ENCODE measurements at places on chromosomes 12 and 14.

- no peak overlapping the region for H3K27ac ChIP-seq
- no peaks in the 10 kb centered on the region for H3K27me3 ChIP-seq
- no peak overlapping the region for H3K4me3 ChIP-seq
- DNase-seq: no peak
Measured at GRCh38 chr12:53424626-53425514, 1.2 kb downstream of the AMHR2 start.

- no peaks in the 10 kb centered on the region for H3K36me3 ChIP-seq
- no peak for DNase-seq
- H3K4me1 ChIP-seq: no peaks in the 10 kb centered on the region
- H3K4me3 ChIP-seq: no peak overlapping the region
Measured at GRCh38 chr14:70096866-70097265, 91.9 kb downstream of the SLC8A3 start.

GRCh38 chr14:51554953-51555352 lies 96.8 kb upstream of the FRMD6 start:
- no peak overlapping the region for H3K4me3 ChIP-seq
- no peaks in the 10 kb centered on the region for H3K36me3 ChIP-seq
- DNase-seq: no peak
- H3K4me1 ChIP-seq: no peaks in the 10 kb centered on the region

- peaks cover 40% of the 10 kb centered on the region for H3K36me3 ChIP-seq
- DNase-seq: peak; percentile 47
- peaks cover 11% of the 10 kb centered on the region for H3K4me1 ChIP-seq
Measured at GRCh38 chr12:123519141-123520001, 14.1 kb downstream of the RILPL1 start.

DNA sequence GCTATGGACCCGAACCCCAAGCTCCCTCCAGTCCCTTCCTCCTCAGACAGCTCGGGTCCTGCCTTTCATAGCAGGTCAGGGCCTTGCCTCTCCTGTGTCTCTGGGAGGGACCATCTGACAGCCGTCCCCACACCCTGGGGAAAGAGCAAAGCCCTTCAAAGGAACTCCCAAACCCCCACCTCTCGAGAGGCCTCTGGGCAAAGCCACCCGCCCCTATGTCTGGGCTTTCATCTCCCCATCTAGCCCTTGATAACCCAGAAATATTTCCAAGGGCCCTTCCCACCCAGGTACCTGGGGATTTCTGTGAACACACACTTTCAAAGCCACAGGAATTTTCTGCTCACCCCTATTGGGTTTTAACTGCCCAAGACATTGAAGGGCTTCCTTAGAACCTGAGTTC lies 32.1 kb downstream of the SNRNP35 start:
- no peaks in the 10 kb centered on the region for H3K27me3 ChIP-seq
- peaks cover 3% of the 10 kb centered on the region for H3K36me3 ChIP-seq
- H3K4me3 ChIP-seq: no peak overlapping the region
- no peaks in the 10 kb centered on the region for H3K4me1 ChIP-seq
- no peak for DNase-seq

DNA sequence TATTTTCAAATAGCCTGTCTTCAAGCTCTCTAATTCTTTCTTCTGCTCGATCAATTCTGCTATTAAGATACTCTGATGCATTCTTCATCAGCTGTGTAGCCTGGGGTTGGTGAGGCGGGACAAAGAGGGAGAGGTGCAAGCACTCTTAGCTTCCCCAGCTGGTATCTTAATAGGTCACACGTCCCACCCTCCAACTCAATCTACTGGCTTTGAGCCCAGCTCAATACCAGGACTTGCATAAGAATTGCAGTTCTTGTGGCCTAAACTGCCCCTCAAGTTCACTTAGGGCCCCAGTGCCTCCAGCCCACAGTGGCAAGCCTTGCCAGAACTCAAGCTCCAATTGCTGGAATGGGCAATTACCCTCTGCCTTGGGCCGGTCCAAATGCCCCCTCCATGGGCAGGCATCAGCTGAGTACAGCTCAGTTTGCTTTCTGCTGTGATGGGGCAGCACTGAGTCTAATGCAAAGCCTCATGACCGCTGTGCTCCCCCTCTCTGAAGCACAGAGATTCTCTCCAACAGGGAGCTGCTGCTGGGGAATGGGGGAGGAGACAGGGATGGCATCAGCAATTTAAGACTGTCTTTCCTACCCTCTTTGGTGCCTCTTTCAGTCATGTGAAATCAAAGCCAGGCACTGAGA lies 5.6 kb upstream of the SPATA7 start:
- H3K4me1 ChIP-seq: no peaks in the 10 kb centered on the region
- H3K27ac ChIP-seq: no peak overlapping the region
- DNase-seq: no peak

- peaks cover 7% of the 10 kb centered on the region for H3K4me1 ChIP-seq
- no peaks in the 10 kb centered on the region for H3K27me3 ChIP-seq
- H3K36me3 ChIP-seq: no peaks in the 10 kb centered on the region
Measured at GRCh38 chr12:76882367-76882766, 3.5 kb upstream of the CSRP2 start.

GRCh38 chr12:107152315-107152714 lies 59.0 kb upstream of the CRY1 start:
- no peaks in the 10 kb centered on the region for H3K4me1 ChIP-seq
- no peaks in the 10 kb centered on the region for H3K36me3 ChIP-seq
- no peaks in the 10 kb centered on the region for H3K27me3 ChIP-seq
- no peak overlapping the region for H3K27ac ChIP-seq
- H3K4me3 ChIP-seq: no peak overlapping the region
- no peak for DNase-seq

DNA sequence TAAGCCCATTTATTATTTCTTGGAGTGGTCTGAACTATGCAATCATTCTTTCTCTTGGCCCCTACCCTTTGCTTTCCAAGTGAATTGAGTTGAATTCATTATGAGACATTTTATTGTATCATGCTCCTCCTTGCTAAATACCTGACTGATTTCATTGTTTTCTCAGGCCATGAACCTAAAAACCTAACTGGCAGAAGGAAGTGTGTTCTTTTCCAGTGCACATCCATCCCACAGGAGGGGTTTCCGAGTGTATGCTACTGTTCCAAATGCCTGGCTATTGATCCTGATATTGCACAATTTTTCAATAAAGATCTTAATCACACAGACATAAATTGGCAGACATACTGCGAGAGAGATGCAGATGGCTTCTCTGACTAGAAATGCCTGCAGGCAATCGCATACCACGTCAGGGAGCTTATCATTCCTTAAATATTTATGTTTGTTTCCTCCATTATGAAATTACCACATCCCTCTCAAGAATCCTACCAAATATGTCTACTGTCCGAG lies 162.2 kb upstream of the EGLN3 start:
- H3K27me3 ChIP-seq: no peaks in the 10 kb centered on the region
- H3K4me3 ChIP-seq: no peak overlapping the region
- H3K36me3 ChIP-seq: no peaks in the 10 kb centered on the region
- no peaks in the 10 kb centered on the region for H3K4me1 ChIP-seq
- no peak overlapping the region for H3K27ac ChIP-seq

DNA sequence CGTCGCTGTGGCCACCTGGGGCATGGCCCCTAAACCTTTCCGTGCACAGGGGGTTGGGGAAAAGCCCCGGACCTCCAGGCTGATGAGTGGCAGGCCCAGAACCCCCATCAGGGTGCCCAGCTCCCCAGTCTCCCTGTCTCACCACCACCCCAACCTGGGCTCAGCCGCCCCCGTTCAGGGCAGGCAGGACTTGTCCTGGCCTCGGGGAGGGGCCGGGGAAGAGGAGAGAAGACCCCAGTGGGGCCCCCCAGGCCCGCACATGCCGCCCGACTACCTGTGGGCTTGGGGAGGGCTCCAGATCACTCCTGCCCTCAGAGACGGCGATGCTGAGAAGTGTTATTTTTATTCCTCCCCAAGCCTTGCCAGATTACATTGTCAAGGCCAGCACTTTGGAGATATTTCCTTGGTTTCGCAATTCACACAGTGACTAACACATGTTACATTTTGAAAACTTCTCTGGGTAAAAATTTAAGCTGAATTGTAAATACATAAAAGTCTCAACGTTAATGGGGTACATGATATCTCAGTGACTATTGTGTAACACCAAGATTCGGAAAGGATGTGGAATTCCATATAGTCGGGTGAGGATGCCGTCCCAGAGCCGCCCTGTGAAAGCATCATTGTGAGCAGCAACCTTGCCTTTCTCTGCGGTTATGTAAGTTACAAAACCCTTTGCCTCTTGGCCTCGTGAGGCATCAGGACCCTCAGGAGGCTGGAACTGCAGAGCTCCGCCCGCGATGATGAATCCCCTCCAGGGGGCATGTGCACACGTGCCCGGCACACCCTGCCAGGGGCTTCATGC lies 85.6 kb upstream of the DIO3 start:
- H3K4me3 ChIP-seq: no peak overlapping the region
- peaks cover 23% of the 10 kb centered on the region for H3K4me1 ChIP-seq
- DNase-seq: no peak
- H3K27me3 ChIP-seq: no peaks in the 10 kb centered on the region

DNA sequence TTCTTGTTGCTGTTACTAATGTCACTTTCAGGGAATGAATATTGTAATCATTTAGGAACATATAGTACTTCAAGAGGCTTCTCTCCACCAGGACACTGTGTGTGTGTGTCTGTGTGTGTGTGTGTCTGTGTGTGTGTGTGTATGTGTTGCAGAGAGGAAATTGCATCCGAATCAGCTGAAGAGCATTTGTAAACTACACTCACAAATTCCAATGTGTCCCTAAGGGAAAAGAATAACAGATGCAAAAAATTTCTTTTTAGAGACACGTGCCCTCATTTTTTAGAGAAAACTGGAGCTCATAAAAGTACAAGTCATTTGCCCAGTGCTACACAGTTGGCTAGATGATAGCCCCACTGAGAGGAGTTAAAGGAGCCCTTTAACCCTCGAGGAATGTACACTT lies 168.8 kb downstream of the ANO4 start:
- H3K4me3 ChIP-seq: no peak overlapping the region
- peaks cover 13% of the 10 kb centered on the region for H3K4me1 ChIP-seq
- H3K27ac ChIP-seq: no peak overlapping the region
- H3K36me3 ChIP-seq: no peaks in the 10 kb centered on the region
- no peak for DNase-seq
- no peaks in the 10 kb centered on the region for H3K27me3 ChIP-seq

GRCh38 chr12:107734139-107734538 lies 26.8 kb downstream of the PRDM4 start:
- H3K36me3 ChIP-seq: peaks cover 46% of the 10 kb centered on the region
- H3K27ac ChIP-seq: no peak overlapping the region
- no peaks in the 10 kb centered on the region for H3K27me3 ChIP-seq
- DNase-seq: no peak
- no peak overlapping the region for H3K4me3 ChIP-seq

DNA sequence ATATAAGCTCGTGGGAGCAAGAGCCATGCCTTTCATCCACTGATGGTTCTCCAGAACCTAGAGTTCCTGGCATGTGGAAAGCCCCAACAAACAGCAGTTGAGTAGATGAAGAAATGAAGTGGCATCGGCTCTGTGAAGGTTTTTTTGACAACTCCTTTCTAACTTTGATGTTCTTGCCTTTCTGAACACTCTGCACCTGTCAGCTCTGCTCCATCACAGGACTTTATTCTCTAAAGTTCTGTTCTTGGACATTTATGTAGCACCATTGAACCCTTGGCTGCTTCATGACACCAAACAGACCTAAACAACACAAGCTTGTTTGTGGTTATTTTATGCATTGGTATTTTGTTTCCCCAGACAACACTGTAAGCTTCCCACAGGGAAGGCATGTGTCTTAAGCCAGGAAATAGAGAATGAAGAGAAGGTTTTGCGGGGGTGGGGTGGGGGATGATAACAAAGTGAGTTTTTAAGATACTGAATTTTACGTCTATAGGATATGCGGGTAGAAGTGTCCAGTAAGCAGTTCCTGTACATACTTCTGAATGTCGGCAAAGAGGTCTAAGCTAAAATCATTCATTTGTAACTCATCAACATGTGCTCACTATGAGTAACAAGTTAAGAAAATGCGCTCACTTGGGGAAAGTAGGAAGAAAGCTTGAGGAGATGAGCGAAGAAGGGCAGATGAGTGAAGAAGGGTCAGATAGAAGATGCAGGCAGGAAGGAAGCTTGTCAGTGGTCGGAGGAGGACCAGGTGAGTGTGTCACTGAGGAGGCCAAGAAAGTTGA lies 146.0 kb upstream of the PLEKHG7 start:
- H3K36me3 ChIP-seq: no peaks in the 10 kb centered on the region
- no peaks in the 10 kb centered on the region for H3K27me3 ChIP-seq
- no peak for DNase-seq
- no peak overlapping the region for H3K4me3 ChIP-seq
- peaks cover 25% of the 10 kb centered on the region for H3K4me1 ChIP-seq

DNA sequence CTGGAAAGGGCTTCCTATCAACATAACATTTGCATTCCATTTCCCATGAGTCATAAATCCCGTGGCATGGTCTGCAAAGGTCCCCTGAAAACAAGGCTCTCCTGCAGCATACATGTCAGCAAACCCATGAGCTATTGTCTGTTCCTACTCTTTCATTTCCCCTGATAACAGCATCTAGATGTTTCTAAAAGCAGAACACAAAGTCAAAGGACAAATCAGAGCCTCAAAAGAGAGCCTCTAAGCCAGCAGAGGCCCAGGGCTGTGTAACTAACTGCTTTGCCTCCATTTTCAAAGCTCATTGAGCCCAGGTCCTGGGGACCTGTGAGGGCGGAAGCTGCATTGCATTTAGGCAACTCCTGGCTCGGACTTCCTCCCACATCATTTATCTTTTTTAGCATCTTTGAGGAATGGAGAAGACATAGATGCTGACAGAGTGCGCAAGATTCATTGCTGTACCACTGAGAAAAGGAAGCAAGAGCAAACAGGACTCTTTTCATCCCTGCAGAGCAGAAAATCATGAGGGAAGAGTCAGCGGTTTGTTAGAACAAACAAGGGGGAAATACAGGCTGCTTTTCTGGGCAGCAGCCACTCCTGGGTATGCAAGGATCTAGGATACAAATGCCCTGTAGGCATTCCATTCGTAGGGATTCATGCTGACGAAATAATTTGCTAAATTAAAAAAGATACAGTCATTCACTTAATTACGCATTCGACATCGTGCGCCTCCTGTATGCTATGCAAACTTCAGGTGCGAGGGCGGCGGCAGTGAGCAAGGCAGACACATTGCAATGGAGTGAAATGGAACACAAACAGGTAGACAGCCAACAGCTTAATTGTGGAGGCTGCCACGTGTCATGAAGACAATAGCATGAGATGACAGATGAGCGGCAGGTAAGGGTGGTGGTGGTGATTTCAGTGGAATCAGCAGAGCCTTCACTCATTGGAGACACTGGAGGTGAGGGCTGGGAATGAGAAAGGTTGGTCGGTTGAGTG lies 131.0 kb downstream of the TMEM132D start:
- H3K27me3 ChIP-seq: no peaks in the 10 kb centered on the region
- no peak overlapping the region for H3K4me3 ChIP-seq
- no peak for DNase-seq
- H3K36me3 ChIP-seq: no peaks in the 10 kb centered on the region
- H3K27ac ChIP-seq: no peak overlapping the region

GRCh38 chr14:90695997-90696660 lies 120.1 kb downstream of the TTC7B start:
- no peaks in the 10 kb centered on the region for H3K36me3 ChIP-seq
- no peaks in the 10 kb centered on the region for H3K27me3 ChIP-seq
- peaks cover 38% of the 10 kb centered on the region for H3K4me1 ChIP-seq
- DNase-seq: no peak
- peak overlapping the region; percentile 85 for H3K27ac ChIP-seq

GRCh38 chr12:123931686-123932321 lies 40.8 kb downstream of the CCDC92 start:
- no peaks in the 10 kb centered on the region for H3K4me1 ChIP-seq
- peaks cover 11% of the 10 kb centered on the region for H3K36me3 ChIP-seq
- no peak for DNase-seq
- no peaks in the 10 kb centered on the region for H3K27me3 ChIP-seq
